ENCODE measurements at places on chromosomes 16 and 17. TPM values are rescaled to one million over a fixed set of nuclear protein-coding genes. Genes with fewer than 3 reads are reported as not detected.

DNA sequence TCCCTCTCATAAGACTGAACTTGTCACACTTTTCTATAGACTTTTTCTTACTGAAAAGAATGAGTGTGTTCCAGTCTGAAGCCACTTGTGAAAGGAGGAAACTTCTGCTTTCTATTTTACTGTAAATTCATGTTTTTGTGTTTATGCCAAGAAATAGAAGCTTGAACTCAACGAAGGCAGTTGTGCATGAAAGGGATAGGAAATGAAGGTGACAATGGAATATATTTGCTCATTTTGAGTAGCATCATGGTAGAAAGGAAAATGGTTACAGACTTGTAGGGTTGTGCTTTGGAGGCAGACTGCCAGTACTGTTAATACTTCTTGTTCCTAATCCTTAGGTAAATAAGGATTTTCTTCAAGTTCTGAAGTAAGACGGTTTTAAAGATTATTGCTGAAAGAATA is 8.1 kb downstream of the CLTC start:
- no peak for DNase-seq

DNA sequence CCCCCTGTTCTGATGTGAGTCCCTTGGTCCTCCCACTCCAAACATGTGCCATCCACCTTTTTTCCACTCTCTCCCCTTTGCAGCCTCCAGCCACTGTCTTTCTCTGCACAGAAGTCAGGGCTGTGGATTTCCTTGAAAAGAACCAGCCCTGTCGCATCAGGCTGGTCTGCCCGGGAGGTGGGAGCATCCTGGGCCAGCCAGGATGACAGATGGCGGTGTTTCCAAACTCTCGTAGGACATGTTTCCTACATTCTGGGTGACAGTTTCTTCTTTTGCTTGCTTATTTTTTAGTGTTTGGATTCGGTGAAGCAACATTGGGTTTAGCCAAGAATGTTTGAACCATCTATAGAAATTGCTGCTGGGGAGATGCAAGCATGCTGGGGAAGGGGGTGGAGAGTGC is 100.8 kb downstream of the CCDC182 start:
- DNase-seq = no peak

Gene CRISPLD2
- 0.84 TPM for total RNA-seq

GRCh38 chr17:49916854-49917515 is 52.0 kb upstream of the DLX4 start:
- no peak for DNase-seq

DNA sequence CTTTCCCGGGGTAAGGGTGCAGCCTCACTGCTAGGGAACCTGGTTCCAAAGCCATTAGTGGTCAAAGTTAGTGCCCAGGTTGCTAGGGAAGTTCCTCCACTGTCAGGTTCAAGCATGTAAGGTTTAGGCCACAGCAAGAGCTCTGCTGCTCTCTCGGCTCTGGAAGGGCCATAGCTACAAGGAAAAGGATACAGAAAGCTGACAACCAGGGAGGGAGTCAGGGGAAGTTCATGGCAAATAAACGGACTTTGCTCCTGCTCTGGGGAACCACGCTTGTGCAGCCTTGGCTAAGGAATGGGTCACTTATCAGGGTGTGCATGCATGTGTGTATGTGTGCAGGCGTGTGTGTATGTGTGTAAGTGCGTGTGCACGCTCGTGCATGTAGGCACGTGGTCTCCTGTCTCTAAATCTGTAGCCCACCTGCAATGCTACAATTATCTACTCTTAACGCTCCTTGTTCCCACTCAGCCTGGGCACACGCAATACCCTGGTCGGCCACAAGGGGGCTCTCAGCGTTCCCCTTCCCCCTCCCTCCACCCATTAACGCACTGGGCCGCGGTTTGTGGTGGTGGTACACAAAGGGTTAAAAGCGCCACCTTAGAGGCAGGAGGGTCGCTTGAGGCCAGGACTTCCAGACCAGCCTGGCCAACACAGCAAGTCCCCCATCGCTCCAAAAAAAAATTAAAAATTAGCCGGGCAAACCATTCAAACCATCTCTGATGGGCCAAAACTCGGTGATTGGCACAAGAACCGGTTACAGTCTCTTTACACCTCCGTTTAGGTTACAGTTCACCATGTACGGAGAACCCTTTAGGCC is 48.4 kb upstream of the KDM8 start:
- peak; percentile 37 for DNase-seq

GRCh38 chr16:81179219-81179618 is 59.3 kb upstream of the BCO1 start:
- DNase-seq = no peak

DNA sequence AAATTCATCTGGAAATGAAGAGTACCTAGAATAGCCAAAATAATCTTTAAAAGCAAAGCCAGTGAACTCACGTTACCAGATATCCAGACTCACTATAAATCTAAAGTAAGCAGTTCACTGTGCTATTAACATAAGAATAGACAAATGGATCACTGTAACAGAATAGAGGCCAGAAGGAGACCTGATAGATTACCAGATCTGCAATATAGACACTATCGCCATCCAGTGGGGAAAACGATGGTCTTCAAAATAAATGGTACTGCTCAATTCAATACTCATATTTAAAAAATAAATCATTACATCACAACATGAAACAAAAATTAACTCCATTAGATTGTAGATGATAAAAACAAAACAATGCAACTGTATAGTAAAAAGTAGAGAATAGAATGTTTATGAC is 158.6 kb upstream of the CDH8 start:
- DNase-seq = no peak

DNA sequence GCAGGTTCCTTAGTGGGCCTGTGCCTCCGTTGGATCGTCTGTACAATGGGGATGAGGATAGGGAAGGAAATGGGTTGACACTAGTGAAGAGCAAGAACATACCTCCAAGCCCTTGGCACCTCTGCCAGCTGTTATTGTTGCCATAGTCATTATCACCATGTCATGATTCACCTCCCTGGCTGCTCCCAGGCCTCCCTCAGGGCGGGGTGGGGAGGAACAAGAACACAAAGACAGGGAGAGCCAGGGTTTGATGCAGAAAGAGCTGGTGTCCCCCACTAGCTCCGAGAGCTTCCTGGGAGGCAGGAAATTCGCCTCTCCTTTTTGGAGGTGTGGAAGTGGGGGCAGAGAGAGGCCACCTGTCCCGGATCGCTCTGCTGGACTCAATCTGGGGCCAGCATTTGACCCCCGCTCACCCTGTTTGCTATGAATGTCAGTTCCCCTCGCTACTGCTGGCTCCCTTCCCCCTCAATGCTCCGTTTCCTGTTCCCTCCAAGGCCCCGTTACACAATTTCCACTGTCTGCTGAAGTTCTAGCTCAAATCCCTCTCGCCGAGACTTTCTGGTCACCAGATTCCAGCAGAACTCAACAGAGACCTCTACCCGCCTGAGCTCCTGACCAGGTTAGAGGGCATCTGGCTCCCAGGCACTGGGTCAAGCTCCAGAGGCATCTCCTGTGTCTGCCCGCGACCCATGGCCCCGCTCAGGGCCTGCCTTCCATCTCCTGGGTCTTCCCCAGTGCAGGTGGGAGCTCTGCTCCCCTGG is 9.1 kb downstream of the TIMP2 start:
- DNase-seq = peak; percentile 64

Gene CCL5
- 21.5 TPM for total RNA-seq

Gene RCVRN
- total RNA-seq = not detected

Gene AATK
- 0.09 TPM for total RNA-seq

Gene CASKIN2
- 16.9 TPM for total RNA-seq

- DNase-seq = no peak
Measured at GRCh38 chr17:65060631-65061254, 4.2 kb upstream of the GNA13 start.

Gene ABCA9
- total RNA-seq = not detected

- DNase-seq = no peak
Measured at GRCh38 chr16:2930236-2930635, 18.5 kb downstream of the FLYWCH1 start.

DNA sequence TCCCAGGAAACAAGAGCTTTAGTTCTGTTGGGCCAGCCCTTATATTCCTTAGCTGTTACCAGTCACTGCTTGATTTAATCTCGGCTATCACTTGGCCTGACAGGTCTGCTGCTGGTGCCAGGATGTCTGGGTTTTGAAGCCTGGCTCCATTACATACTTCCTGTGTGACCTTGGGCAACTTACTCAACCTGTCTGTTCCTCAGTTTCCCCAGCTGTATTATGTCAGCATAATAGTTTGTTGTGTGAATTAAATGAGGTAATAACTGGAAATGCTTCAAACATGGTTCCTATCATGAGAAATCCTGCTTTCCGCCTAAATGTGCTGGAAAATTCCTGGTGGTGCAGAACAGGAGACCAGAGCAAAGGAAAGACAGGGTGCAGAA is 50.6 kb upstream of the STH start:
- DNase-seq = no peak

GRCh38 chr17:74772053-74772452 is 4.1 kb downstream of the NAT9 start:
- DNase-seq = no peak

DNA sequence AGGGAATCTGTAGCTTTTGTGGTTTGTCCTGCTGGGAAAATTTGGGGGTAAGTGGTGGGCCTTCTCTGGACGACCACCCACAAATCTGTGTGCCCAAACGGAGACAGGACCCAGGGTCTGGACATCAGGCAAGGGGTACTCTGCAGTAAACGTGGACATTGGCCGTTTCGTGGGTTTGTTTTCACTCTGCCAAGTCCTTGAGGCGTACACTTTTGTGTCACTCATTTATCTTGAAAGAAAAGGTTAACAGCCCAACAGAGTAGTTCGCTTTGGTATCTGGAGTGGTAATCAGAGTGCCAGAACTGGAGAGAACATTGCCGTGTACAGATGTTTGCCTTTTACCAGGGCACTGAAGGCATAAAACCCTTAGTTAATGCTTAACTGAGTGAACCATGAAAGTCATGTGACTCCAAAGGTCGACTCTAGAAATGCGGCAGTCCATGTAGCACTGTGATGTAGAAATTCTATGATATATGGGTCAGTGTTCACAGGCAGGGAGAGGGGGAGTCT is 15.4 kb downstream of the NAA60 start:
- DNase-seq = peak; percentile 75

- peak; percentile 66 for DNase-seq
Measured at GRCh38 chr17:46940692-46941404, 17.9 kb downstream of the GOSR2 start.

DNA sequence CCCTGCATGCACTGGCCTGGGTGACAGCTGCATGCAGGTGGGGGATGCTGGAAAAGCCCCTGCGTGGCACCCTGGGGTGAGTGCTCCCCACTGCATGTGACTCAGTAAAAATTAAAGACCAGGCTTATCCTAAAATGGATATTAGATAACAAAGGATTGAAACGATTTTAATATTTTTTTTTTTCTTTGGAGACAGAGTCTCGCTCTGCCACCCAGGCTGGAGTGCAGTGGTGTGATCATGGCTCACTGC is 334.9 kb downstream of the C16orf95 start:
- no peak for DNase-seq

Gene KRTAP4-6
- total RNA-seq = not detected

Gene ACSM3
- 47.2 TPM for total RNA-seq

DNA sequence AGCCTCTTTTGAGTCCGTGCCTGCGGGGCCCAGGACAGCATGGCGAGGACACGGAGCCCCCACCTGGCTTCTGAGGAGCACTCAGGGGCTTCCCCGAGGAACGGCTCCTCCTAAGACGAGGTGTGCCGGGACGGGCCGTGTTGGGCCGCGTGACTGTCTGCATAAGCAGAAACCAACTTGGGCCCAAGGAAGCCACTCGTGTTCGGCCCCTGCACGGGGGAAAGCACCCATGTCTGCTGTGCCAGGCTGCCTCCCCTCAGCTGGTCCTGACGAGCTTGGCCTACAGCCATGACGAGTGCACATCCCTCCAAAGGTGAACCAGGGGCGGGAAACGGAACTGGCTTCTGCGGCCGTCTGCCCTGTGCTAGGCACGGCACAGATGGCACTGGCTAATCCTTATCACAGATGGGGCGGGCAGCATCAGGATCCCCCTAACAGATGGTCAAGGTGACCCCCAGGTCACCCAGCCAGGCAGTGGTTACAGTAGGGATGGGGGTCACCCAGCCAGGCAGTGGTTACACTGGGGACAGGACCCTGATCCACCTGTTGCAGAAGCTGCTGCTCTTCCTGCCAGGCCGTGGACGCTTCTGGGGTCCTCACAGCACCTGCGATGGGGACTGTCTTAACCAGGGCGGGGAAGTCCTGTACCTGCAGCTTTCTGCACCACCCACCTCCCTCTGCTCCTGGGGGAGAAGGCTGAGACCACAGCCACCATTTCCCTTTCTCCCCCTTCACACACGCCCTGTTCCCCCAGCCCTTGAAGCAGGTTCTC is 25.6 kb downstream of the MRM3 start:
- DNase-seq = no peak

Gene ADAD2
- not detected for total RNA-seq

GRCh38 chr16:19431636-19432340 is 14.1 kb downstream of the TMC5 start:
- no peak for DNase-seq

DNA sequence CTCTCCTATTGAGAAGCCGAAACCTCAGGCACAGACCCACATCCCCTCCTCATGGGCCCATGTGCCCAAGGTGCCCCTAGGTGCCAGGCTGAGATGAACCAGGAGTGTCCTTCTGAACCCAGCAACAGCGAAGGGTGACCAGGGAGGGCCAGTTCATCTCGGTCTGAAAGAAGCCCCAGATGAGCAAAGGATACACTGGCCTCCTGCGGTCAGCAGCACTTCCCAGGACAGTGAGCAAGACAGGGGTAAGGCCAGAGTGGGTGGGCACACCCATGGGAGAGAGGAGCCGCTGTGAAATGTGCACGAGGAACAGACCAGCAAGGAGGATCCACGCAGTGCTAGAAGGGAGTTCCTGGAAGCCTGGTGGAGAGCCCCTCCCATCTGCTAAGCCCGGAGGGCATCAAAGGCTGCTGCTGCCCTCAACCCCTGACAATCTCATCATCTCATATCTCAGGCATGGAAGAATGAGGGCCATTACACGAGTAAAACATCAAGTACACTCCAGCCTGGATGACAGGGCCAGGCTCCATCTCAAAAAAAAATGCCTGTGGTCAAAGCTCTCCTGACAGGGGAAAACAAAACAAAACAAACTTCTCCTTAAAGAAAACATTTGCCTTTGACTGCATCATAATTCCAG is 3.3 kb upstream of the HBZ start:
- peak; percentile 53 for DNase-seq

DNA sequence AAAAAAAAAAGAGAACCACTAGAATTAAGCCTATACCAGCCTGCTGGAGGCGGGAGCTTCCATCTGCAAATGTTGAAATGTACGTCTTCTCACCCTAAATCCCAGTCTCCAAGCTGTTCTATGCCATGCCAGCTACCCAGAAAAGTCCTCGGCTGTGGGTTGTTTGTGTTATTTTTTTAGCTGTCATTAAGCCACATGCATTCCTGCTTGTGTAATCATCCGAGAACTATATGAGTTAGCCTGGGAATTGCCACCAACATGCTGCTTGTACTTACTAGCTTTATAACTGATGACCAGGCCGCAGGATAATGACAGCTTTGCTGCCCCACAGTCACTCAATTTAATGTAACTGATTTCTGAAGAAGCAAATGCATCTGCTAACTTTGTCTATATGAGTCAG is 313.9 kb upstream of the SALL1 start:
- DNase-seq = peak; percentile 58

GRCh38 chr17:9225305-9226101 is 204.2 kb downstream of the NTN1 start:
- no peak for DNase-seq

All from Caki2 (cell line).